ENCODE measurements at places on chromosomes 1 and 21.

DNA sequence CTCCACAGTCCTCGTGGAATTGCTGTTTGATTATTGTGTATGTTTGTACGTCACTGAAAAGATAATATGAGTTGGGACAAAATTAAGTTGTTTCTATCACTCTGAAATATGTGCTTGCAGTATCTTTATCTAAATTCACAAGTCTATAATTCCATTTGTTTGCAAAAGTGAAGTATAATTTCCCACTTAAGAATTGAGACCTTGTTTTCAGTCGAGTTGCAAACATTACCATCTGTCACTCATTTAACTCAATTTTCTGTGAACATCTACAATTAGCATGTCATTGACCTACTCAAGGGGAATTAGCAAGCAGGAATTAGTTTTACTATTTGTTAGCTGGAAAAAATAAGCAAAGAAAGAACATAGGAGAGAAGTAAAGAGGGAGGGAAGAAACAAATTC is 195.8 kb downstream of the TPR start:
- no peak for DNase-seq

GRCh38 chr1:235329139-235329902 is 951 bp downstream of the GGPS1 start:
- peak; percentile 44 for DNase-seq

GRCh38 chr1:183147735-183148134 is 38.3 kb upstream of the LAMC2 start:
- no peak for DNase-seq

DNA sequence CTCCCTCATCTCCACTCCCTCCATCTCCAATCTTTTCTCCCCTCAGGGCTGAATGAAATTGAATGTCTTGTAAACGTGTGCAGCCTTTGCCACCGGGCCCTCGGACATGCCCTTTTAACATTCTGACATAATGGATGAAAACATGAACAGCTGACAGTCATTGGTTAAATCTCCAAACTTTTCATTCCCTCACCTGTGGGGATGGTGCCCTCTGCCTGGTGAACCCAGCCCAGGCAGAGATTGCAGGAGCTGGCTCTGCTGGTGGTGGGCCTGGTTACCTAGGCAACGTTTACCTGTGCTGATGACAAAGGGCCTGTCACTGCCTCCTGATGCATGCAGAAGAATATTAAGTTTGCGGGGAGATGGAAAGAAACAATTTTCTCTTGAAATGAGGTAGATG is 21.3 kb downstream of the ST6GALNAC3 start:
- no peak for DNase-seq

DNA sequence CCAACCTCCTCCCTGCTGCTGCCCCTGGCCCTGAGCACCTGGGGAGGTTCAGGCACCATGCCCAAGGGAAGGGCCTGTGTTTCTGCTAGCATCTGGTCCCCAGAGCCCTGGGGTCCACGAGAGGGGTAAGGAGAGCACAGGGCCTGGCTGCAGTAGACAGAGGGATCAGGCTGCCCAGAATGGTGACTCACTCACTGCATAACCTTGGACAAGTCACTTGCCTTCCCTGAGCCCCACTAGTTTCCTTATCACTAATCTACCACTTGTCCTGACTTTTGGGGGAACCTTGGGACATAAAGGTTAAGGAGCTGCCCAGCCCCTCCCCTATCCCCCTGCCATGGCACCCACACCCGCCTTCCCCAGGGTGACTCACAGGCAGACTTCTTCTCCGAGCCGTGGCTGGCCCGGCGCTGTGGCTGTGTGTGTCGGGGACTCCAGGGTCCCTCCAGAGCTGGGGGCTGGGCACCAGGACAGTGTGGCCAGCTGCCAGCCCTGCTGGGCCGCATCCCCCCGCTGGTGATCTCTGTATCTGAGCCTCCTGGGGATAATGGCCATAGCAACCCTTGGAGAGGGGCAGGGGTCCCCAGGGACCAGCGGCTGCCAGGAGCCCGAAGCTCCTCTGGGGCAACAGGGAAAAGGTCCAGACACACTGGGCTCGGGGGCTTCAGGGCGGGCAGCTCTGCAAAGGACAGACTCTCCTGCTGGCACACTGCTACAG is 4.0 kb downstream of the ARHGEF19 start:
- DNase-seq = no peak

DNA sequence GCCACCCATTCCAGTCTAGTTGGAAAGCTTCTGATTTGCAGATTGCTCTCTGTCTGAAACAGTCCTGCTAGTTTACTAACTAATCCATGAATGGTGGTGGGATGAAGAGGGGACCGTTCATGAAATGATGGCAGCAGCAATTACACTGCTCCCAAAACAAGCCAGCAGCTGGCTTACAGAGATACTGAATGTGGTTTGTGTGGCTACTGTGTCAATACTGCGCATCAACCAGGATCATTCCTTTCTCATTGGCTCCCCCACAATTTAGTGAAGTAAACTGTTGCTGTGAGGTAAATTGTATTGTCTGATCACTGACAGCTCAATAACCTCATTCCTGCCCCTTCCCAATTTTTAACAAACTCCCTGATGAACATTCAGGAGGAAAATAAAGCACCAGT is 191.3 kb upstream of the LMO4 start:
- no peak for DNase-seq

- DNase-seq = no peak
Observed at GRCh38 chr1:190429932-190430331, 47.7 kb downstream of the BRINP3 start.

- DNase-seq = no peak
Observed at GRCh38 chr1:222233444-222234158, 314.3 kb downstream of the HHIPL2 start.

All from activated CD4-positive, alpha-beta T cell treated with anti-CD3 and anti-CD28 coated beads for 4 hours (primary cell).